ENCODE measurements at places on chromosomes 7 and 10.
A peak's percentile ranks its signal among the peaks of the same experiment; 100 is the strongest.

DNA sequence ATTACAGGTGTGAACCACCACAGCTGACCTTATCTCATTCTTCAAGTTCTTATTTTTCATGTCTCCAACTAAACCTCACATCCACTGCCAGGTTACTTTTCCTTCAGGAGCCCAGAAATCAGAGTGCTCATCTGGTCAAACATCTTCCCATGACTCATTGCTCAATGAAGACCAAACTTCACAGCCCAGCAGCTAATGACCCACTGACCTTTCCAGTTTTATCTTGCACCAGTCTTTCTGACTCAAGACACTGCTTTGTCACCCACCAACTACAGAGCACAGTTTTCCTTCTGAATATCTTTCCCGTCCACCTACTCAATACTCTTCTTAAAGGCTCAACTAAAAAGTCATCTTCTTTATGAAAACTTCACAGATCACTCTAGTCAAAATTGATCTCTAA, 245.1 kb downstream of the CHCHD3 start:
- no peak for DNase-seq

- DNase-seq: no peak
Measured at GRCh38 chr7:29287366-29287765, 92.8 kb downstream of the CHN2 start.

GRCh38 chr10:58913717-58914116, 262.7 kb upstream of the PHYHIPL start:
- DNase-seq: no peak

- DNase-seq: peak; percentile 37
Measured at GRCh38 chr10:88962336-88962735, 9.8 kb upstream of the ACTA2 start.

- DNase-seq: no peak
Measured at GRCh38 chr10:29529146-29529545, 105.6 kb downstream of the SVIL start.

- peak; percentile 46 for DNase-seq
Measured at GRCh38 chr10:43304687-43305333, 37.9 kb upstream of the RASGEF1A start.

GRCh38 chr10:119680050-119680449, 28.9 kb downstream of the BAG3 start:
- DNase-seq: no peak

GRCh38 chr10:95451568-95452524, 109.3 kb downstream of the SORBS1 start:
- no peak for DNase-seq

DNA sequence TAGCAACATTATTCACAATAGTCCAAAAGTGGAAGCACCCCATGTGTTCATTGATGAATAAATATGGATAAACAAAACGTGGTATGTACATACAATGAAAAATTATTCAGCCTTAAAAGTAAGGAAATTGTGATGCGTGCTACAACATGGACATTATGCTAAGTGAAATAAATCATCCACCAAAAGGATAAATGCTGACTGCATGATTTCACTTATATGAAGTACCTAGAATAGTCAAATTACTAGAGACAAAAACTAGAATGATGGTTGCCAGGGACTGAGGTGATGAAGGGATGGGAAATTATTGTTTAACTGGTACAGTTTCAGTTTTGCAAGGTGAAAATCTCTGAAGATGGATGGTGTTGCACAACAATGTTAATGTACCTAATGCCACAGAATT, 56.6 kb downstream of the THSD7A start:
- DNase-seq: no peak

DNA sequence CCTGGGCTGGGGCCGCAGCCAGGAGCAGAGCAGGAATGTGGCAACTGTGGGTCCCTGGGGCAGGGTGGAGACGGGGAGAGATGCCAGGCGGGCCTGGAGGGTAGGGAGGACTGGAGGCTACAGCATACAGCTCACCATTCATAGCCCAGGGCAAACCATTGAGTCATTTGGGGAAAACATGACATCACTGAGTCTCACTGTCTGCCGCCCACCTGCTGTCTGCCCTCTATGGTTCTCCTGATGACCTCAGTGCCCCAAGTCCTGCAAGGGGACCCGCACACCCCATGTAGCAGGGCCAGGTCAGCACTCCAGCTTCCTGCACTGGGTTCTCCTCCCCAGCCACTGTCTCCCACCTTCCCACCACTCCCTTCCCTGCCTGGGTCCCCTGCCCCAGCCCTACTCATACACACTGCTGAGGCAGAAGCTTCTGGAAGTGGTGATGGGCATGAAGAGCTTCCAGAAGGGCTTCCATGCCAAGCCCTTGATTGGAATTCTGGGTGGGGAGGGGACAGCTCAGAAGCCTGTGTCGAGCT, 10.4 kb downstream of the CHST3 start:
- DNase-seq: no peak

DNA sequence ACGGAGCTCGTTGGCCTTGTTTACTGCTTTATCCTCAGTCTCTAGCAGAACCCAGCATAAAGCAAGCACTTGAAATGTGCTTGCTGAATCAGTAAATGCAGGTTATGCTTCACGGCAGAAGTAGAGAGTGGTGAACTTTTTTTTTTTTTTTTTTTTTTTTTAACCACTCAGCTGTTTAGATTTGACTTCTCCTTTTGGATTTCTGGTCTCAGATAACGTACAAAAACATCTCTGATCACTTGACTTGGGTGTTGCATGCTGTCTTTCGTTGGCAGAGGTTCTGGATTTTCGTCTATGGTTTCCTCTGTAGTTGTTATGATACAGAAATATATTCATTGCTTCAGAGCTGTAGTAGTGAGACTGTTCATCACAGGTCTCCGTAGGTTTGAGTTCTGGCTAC, 242.5 kb upstream of the HABP2 start:
- no peak for DNase-seq

GRCh38 chr10:112842832-112843360, 107.2 kb upstream of the TCF7L2 start:
- DNase-seq: no peak

DNA sequence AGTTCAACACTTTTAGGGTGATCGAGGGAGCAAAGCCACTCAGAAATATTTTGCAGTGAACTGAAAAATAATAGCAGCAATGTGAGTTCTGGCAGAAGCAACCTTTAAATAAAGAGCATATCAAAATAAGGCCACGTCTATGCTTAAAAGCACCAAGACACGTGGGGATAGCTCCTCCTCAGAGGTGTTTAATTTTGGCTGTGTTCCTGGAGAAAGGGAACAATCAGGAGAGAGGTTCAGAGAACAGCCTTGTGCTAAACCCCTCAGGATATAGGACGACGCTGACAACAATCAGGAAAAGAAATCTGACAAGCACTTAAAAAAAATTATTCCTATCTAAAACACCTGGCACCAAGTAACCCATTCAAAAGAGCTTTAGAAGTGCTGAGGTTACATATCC, 471.9 kb upstream of the CELF2 start:
- no peak for DNase-seq

DNA sequence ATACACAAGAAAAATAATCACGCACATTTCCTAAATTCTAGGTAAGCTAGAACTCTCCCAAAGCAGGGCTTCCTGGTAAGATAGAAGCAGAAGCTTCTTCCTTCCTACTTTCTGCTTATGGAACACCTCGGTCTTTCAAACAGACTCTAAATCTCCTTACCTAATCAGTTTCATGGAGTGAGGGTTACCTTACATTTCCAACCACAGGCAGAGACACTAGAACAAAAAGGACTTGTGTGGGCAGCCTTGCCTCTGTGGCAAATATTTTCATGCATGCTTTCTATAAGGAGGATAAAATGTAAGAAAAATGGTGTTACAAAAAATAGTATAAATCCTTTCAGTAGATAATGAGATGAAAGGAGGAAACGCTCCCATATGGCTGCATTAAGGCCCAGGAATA, 386.3 kb upstream of the SMIM30 start:
- DNase-seq: no peak

DNA sequence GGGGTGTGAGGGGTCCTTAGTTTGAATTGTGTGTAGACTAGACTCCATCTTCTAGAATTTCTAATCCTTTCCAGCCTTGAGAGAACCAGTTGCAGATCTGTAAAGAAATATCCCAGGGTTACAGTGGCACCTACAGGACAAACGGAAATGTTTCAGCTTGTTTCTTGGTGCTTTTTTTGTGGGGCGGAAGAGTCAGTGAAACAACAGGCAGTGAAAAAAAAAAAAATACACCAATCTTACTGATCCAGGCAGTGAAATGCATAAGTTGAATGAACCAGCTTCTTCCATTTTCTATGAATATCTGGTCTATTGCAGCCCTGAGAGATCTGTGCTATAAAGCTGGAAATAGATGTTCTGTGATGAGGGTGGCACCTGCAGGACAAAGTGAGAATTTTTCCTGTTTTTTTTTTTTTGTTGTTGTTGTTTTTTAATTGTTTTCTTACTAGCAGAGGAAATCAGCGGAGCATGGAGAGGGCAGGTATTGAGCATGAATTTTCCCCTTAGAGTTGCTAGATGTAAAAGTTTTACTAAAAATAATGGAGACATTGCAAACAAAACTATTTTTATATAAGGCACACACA, 81.9 kb upstream of the DYNC1I1 start:
- peak; percentile 9 for DNase-seq

DNA sequence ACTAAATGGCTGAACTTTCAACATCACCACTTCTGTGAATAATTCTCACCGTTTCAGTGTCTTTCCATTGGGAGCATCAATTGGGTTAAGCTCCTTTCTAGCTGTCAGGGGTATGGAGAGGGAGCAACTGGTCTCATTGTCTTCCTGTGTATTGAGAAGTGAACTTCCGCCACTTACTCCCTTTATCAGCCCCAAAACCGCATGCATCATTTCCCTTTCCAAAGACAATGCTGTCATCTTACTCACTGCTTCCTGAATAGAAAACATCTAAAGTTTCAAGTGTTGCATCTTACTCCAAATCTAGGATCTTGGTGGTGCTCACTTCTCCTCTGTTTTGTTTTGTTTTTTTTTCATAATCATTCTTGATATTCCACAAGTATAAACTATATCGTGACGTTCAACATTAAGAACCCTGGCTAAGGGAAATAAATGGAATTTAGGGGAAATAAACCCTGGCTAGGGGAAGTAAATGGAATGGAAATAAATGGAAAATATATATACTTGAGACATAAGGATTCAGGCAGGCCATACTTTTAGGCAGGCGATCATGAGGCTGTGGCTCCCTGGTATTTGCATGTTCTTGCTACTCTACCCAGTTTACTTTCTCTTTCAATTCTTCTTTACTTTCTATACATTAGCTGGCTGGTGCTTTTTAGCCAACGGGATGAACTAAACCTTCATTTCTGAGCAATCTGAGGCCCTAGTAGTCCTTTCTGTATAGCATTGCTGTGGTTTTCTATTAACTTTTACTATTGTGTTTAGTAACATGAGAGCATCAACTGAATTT, 371.9 kb downstream of the BMPER start:
- DNase-seq: no peak

DNA sequence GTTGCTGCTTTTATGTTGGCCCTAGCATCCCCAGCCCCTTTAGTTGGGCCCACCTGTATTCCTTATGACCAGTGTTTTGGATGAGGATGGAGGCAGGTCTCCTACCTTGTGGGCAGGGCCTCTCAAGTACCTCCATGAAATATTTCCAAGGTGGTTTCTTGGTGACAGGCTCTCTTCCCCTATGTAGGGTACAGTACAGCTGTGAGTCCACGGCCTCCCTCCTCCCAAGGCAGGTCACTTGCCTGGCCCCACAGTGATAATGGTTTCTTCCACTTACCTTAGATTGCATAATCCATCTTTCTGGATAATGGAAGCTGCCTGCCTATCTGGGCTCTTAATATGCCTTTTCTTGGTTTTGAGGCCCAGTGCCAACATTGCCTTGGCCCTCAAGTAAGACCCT, 110.4 kb downstream of the NT5C2 start:
- no peak for DNase-seq

DNA sequence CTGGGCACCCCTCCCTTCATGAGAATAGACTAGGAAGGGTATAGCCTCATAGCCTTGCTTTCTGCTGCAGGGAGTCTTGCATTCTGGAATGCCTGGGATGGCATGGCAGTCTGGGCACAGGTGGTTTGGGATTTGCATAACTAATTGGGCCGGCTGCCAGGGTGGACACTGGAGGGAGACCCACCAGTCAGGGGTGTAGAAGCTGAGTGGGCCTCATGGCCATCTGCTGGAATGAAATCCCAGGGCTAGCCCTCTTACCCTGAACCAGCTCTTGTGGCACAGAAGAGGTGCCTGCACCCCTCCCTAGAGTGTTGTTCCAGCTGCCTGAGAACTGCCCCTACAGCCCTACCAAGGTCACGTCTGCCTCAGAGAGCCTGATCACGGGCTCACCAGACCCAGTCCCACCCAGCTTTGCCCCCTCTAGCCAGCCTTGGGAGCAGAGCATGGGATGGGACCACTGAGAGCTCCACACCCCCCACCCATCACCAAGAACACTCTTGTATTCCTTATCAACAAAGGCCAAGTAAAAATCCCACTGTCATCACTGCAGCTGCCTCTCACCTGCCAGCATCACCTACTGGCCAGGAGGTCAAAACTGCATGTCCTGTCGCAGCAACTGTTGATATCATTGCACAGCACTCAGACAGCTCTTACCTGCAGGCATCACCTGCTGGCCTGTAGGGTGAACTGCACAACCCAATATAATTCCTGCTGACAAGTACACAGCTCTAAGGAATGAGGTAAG, 148.9 kb downstream of the ZEB1 start:
- no peak for DNase-seq

DNA sequence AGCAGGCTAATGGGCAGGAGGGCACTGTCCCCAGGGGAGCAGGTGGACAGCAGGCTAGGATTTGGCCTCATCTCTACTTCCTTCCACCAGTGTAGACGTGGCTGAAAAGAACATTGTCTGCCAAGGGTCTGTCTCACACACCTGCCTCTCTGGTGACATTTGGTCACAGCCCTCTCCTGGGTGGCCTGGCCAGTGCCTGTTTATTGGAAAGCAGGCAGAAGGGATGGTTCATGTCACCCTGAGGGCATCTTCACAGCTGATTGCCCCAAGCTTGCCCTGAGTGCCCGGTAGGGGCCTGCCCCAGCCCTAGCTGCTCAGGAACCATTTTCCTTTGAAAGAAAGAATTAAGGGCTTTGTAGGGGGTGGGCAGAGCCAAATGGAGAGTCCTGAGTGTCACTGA, 138.7 kb downstream of the C10orf105 start:
- DNase-seq: no peak

- DNase-seq: peak; percentile 46
Measured at GRCh38 chr7:139730746-139731612, 46.8 kb downstream of the HIPK2 start.

DNA sequence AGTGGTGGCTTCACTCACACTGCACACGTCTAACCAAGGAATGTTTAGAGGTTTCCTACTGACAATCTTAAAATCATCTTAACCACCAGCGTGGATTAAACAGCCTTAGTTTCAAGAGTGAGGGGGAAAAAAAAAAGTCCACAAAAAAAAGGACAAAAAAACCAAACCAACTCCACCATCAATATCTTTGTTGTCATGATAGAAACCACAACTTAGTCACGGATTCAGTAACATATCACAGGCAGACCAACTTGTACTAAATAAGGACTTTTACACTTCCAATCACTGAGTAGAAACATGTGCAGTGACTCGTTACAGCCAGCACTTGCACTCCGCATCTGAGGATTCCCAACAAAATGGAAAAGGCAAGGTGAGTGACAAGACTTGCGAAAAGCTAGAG, 46.5 kb downstream of the FAM171A1 start:
- DNase-seq: no peak

Data from CD4-positive, alpha-beta T cell treated with Interleukin-1 beta for 1 hour (primary cell).